Activated CD4-positive, alpha-beta T cell treated with anti-CD3 and anti-CD28 coated beads for 48 hours (primary cell): ENCODE measurements at places on chromosomes 16 and 17.

GRCh38 chr17:42016411-42016831 lies 818 bp downstream of the DNAJC7 start:
- peak; percentile 32 for DNase-seq

DNA sequence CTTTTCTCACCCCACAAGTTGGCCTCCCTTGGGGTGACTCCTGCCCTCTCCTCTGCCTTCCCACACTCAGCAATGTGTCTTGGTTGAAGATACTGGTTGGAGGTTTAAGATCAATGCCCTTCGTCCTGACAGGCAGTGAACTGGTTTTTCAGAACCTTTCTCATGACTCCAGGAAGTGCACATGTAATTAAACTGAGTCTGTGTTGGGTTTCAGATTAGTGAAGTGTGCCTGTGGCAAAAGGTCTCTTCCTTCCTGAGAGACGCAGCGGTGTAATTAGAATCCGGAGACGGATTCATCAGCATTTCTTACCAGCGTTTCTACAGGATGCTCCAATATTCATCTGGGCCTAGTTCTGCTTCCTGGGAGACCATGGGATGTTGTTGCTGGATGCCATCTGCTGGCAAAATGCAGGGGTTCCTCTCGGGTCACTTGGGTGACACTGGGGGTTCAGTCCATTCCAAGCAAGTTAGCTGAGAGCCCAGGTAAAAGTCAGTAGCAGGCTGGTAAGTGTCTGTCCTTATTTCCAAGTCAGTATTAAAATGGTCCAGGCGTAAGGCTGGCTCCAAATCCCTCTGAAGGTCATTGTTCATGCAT lies 233.3 kb downstream of the XYLT1 start:
- DNase-seq = no peak

- DNase-seq = no peak
Observed at GRCh38 chr17:3928406-3928805, 12.1 kb upstream of the P2RX1 start.

DNA sequence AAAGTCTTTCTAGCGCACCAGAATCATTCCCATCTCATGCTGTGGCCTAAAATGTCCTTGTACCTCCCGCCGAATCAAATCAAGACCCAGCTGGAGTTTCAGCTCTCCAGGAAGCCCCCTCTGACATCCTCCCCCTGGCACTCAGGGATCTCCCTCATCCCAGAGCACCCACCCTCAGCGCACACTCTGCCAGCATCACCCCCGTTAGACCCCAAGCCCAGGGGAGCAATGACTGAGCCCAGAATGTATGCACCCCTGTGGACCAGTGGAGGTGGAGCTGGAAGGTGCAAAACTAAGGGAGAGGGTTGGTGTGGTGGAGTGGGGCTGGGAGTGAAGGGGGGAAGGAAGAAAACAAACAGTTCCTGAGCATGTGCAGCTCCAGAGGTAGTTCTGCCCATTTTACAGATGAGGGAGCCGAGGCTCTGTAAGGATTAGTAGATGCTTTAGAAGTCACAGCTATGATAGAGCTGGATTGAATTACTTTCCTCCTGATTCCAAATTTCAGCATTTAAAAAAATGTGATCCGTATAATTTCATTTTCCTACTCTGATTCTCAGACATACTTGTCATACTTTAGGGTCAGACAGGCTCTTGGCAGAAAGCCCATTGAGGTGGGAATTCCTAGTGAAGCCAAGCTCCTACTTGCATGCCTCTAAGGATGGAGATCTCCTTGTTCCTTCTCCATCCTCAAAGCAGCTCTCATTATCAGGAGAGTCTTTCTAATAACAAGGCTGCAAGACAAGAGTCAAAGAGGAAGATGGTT lies 242.7 kb downstream of the KATNIP start:
- DNase-seq = no peak

DNA sequence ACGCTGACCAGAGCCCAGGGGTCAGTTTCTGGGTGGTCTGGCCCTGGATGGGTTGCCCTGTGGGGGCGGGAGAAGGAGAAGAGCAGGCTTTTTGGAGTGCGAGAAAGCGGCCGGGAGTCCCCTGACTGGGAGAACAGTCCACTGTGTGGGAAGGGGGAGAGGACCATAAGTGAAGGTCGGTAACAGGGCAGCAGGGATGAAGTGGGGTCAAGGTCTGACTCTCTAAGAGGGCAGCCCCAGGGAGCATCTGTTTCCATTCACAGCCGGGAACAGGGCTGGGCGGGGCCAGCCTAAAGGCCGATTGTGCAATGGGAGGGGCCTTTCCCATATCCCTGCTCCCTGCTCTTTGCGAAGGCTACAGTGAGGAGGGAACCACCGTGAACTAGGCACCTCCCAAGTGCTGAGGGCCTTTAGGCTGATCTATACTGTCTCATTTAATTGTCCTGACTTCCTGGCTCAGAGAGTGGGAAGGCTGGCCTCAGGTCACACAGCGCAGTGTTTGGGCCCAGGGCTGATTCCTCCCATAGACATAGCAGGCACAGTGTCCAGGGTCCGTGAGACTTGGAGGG lies 10.4 kb upstream of the WFDC1 start:
- DNase-seq = no peak

- no peak for DNase-seq
Observed at GRCh38 chr17:4766201-4766600, 5.5 kb upstream of the TM4SF5 start.

- no peak for DNase-seq
Observed at GRCh38 chr16:86679490-86679889, 101.1 kb downstream of the FOXL1 start.

- DNase-seq = no peak
Observed at GRCh38 chr16:51577621-51578303, 426.7 kb upstream of the SALL1 start.

- DNase-seq = peak; percentile 90
Observed at GRCh38 chr16:11233727-11234376, 22.2 kb downstream of the SOCS1 start.

GRCh38 chr17:18257268-18257981 lies 1.1 kb downstream of the FLII start:
- DNase-seq = peak; percentile 44

DNA sequence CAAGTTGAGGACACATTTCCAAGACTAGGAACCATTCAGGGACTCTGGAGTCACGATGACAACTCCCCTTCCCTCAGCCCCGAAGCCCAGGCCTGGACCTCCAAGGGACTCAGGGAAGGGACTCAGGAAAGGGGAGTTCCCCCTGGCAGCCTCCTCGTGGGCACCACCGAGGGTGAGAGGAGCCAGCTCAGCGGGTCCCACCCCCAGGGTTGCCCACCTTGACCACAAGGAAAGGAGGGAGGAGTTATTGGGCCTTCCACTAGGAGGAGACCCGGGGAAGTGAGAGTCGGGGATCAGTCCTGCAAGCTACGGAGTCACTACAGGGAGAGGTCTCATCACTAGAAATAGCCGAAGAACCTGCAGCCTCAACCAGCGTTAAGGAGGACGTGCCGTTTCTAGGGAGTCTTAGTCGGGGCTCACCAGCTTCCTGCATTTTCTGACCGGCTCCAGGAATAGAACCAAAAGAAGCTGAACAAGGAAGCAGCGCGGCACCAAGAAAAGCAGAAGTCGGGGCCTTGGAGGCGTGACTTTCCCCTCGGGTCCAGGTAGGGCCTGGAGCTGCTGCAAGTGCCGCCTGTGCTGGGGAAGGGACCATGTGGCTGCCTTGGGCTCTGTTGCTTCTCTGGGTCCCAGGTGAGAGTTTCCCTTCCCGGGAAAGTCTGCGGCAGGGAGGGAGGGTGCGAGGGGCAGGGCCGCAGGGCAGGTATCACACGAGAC lies at the start of gene CD300A:
CD300A (plus strand) TSS at position 524 of the 717 bp plus-strand sequence; CDS start at position 594, 70 bp downstream.
- peak; percentile 32 for DNase-seq

GRCh38 chr16:5336941-5337340 lies 239.3 kb upstream of the EEF2KMT start:
- DNase-seq = no peak

DNA sequence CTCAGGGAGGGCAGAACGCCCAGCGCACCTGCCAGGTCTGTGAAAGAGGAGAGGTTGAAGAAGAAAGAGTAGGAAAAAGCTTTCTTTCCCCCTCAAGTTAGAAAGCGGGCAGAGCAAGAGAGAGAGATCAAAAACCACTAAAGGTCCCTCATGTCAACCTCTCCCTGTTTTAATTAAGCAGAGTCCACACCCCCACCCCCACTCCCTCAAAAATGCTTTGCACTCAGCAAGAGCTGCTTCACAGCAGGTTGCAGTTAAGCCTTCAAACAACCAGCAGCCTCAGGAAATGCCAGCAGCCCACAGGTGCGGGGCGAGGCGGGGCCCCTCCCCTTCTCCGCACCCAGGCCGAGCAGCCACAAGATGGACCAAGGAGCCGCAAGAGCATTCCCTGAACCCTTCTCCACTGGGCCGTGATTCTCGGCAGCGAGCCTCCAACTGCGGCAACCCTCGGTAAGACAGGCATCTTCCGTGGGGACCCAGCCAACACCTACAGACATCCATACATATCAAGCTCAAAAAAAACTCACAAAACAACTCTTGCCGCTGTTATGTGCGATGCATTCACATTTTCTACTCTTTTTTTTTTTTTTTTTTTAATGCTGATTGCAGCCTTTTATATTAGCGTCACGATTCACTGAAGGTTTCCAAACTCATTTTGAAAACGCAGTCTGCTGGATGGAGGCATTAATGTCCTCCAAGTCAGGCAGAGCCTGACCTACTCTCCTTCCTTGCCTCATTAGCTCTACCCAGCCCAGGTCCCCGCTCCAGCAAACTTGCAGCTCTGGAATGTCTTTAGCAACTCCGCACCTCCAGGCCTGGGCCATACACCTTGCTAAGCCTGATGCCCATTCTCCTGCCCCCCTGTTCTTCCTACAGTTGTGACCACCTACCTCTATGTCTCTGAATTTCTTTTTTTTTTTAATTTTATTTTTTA lies 66.1 kb downstream of the AXIN2 start:
- peak; percentile 7 for DNase-seq

GRCh38 chr17:59420901-59421300 lies 89.4 kb downstream of the YPEL2 start:
- no peak for DNase-seq

- DNase-seq = no peak
Observed at GRCh38 chr16:52101246-52101645, 445.7 kb downstream of the TOX3 start.

GRCh38 chr16:69270395-69270794 lies 40.8 kb upstream of the VPS4A start:
- no peak for DNase-seq

- no peak for DNase-seq
Observed at GRCh38 chr17:36142235-36142634, 34.2 kb downstream of the TBC1D3B start.

DNA sequence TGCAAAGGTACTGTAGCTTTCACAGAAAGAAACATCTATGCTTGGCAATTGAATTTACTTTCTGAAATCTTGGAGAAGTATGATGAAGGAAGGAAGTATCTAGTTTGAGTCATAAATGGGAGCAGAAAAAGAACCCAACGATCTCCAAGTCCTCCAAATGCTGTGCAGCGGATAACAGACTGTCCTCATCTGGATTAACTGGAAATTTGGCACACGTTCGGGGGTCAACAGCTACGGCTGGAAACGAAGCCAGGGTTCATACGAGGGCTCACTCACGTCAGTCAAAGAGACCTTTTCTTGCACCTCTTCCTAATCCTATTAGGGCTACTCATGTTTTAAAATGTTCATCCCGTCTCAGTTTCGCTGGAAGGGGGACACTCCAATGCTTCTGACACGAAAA lies 152.0 kb downstream of the ZFHX3 start:
- DNase-seq = no peak

DNA sequence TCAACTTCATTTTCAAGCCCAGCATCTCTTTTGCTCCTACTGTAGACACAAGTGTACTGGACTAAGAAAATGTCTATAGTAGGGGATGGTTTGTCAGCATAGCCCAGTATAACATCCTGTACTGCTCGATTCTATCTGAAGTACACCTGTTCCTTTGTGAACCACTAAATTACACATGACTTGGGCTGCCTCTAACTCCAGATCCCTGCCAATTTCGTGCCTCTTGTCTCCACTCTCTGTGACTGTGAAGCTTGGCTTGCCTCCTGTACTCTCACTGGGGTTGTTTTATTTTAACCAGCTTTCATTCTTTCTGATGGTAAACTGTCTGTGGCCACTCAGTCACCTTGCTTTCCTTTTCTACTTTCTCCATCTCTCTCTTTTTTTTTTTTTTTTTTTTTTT lies 24.5 kb downstream of the GFOD2 start:
- DNase-seq = no peak

DNA sequence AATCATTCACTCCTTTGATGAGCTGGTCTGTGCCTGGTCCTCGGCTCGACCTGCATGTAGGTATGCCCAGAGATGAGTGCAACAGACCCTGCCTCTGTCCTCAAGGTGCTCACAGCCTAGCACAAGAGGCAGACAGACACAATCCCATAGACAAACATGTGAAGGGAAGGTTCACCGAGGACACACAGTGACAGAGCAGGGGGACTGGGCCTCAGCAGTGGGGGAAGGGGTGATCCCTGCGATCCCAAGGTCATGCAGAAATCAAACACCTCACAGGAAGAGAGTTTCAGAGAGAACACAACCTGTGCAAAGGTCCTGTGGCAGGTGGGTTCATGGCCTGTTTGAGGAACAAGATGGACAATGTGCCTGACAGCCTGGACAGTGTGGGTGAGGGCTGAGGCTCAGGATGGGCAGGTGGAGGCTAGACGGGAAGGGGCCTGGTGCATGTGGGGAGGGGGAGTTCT lies 4.2 kb upstream of the VASN start:
- DNase-seq = no peak

- DNase-seq = no peak
Observed at GRCh38 chr16:88022076-88023042, 71.1 kb downstream of the BANP start.

DNA sequence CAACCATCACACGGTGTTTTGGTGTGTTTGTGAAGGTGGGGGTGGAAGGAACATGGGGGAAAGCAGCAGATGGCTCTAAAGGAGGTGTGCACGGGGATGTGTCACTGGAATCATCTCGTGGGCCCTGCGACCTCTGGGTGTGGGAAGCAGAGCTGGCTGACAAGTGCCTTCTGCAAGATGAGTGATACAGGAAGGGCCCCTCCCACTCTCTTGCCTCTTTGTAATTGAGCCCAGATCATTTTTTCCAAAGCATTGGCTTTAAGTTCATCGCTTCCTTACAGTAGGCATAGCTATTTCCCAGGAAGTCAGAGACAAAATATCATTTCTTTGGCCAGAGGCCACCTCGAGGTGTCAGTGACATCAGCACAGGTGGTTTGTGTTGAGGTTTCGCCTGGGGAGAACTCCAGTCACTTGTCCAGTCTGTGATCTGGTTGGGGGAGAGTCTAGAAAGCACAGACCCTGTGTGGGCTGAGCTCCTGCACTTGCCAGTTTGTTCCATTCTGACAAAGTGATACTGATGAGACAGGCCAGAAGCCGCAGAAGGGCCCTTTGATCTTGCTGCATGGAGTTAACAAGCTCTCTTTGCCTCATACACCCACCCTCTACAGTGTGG lies 20.6 kb upstream of the SNTB2 start:
- peak; percentile 88 for DNase-seq

- DNase-seq = no peak
Observed at GRCh38 chr16:85561248-85562092, 51.7 kb upstream of the GSE1 start.

- DNase-seq = no peak
Observed at GRCh38 chr17:50636804-50637195, 2.1 kb downstream of the ABCC3 start.

- no peak for DNase-seq
Observed at GRCh38 chr17:76569607-76570279, 15.9 kb downstream of the ST6GALNAC2 start.
